Hair follicular keratinocyte (primary cell): ENCODE measurements at places on chromosomes 1 and 21. TPM values are rescaled to one million over a fixed set of nuclear protein-coding genes. Genes with fewer than 3 reads are reported as not detected.

The S100A8 gene
- 228 and 239 TPM in 2 replicates for total RNA-seq

The MAP3K21 gene
- 7.3 and 11.2 TPM in 2 replicates for total RNA-seq

The KLF17 gene
- total RNA-seq = not detected in 2 replicates

The PRKCZ gene
- 29.0 and 43.6 TPM in 2 replicates for total RNA-seq

The HES5 gene
- total RNA-seq = 0.31 TPM in 1 of 2 replicates, not detected in the other
